ENCODE measurements at places on chromosomes 3 and 15.

- DNase-seq = no peak
Observed at GRCh38 chr15:101159936-101160815, 91.7 kb downstream of the CHSY1 start.

DNA sequence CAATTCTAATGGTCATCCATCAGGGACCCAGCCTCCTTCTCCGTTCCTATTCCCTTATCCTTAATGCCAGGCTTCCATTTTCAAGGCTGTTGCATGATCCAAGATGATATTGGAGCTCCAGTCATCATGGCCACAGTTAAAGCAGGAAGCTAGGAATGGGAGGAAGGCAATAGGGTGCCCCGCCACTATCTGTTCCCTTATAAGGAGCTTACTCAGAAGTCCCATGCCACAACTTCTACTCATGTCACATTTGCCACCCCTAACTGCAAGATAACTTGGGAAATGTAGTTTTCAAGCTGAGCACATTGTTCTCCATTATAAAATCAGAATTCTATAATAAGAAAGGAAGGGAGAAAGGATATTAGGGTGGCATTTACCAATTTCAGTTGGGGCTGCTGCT, 38.6 kb upstream of the SPSB4 start:
- no peak for DNase-seq

GRCh38 chr3:121584418-121584817, 8.8 kb upstream of the FBXO40 start:
- DNase-seq = no peak

- DNase-seq = peak; percentile 7
Observed at GRCh38 chr3:189624130-189624529, 7.1 kb upstream of the TP63 start.

DNA sequence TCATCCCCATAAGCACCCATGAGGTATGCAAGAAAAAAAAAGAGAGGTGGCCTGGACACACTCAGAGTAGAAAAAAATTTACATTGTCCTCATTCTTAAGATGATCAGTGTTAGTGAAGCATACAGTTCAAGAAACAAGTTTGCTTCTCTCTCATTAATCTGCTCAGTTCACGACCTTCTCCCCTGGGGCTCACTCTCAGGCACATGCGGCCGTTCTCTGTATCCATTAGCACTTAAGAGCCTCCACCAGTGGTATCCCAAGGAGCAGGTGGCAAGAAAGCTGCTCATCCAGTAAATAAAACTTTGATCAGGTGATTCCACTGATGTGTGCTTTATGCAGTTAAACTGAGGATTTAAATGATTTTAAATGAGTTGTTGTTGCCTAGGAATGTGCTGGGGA, 57.4 kb downstream of the ARHGAP31 start:
- DNase-seq = no peak

DNA sequence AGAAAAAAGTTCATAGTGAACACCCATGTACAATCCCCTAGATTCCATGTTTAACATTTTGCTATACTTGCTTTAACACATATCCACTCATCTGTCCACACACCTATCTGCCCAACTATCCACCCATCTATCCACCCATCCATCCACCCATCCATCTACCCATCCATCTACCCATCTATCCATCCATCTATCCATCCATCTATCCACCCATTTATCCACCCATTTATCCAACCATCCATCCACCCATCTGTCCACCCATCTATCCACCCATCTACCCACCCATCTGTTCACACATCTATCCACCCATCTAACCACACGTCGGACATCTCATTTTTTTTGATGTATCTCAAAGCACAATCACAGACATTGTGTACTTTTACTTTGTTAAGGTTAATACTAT, 25.8 kb downstream of the RTP3 start:
- DNase-seq = no peak

- peak; percentile 99 for DNase-seq
Observed at GRCh38 chr3:8848696-8849131, 79.3 kb upstream of the OXTR start.

DNA sequence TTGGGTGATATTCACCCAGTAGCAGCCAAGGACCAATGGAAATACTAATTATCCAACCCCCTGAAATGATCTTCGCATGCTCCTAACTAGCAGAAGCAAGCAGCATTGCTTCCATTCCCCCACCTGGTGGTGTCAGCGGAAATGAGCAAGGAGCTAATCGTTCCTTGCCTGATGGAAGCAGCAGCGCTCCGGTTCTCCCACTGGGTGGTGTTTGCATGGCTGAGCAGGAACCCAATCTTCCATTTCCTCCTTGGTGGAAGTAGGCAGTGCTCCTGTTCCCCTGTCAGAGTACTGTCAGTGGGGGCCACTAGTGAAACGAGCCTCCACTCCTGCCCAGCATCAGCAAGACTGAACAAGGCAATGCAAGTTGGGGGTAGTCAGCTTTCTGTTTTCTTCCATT, 311.5 kb downstream of the CACNA2D3 start:
- DNase-seq = no peak

- DNase-seq = no peak
Observed at GRCh38 chr3:70085613-70086012, 86.1 kb downstream of the SAMMSON start.
